ENCODE measurements at places on chromosomes 4 and X. TPM values are rescaled to one million over a fixed set of nuclear protein-coding genes. Genes with fewer than 3 reads are reported as not detected.

GRCh38 chr4:16443504-16444088, 217.3 kb upstream of the TAPT1 start:
- peak; percentile 4 for DNase-seq

- DNase-seq, result no peak
Measured at GRCh38 chrX:133575501-133576136, 160.3 kb upstream of the GPC4 start.

GRCh38 chrX:118623062-118623461, 104.3 kb upstream of the IL13RA1 start:
- DNase-seq, result no peak

DNA sequence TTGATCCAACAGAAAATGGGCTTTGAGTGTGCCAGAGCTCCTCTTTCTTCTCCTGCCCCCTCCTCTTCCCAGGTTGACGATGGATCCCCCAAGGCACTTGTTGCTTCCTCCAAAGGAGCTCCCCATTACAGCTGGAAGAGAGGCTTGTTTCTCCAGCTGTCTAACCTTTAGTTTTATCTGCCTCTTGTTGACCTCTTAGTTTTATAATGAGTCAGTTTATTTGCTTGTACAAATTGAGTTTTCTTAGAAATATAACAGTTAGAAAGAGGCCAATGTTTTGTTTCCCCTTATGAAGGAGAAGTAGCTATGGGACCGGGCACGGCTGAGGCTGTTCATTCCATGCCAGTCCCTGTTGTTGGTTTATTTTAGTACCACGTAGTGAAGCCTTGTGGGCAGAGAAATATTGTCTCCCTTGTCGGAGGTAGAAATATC, 158.2 kb downstream of the SPRY1 start:
- DNase-seq, result peak; percentile 22

- peak; percentile 0 for DNase-seq
Measured at GRCh38 chrX:105869701-105870100, 47.4 kb downstream of the NRK start.

DNA sequence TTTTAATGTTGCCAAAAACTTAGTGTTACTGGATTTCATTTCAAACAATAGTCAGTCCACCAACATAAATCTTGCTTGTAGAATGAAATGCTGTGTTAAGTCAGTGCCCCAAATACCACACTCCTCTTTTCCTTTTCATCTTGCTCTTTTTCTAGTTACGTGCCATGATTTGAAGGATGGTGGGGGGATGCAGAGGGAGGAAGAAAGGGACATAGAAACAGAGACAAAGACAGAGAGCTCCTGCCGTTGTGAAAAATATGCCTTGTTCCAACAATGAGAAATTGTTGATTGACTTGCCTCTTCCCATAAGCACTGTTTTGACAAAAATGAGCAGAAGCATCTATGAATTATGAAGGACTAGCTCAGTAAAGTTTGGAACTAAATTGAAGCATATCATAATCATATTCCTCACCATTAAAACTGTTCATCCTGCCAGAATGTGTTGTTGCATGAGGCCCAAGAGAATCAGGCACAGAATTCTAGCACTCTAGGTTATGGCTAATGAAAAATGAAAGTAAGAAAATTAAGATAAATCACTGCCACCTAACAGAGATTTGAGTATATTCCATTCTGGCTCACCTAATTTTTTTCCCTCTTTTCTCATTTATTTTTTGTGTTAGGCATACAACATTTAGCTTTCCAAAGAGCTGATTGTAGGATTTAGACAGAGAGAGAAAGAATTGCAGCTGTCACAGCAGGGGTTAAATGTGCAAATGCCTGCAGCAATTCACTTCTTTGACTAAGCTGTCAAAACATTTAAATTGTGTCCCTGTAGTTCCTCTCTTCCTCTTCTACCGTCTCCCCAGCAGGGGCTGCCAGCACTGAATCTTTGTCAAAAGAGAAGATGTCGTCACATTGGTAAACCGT, 111.6 kb upstream of the PTPN13 start:
- DNase-seq, result no peak

- DNase-seq, result no peak
Measured at GRCh38 chrX:115564243-115564642, 3.3 kb downstream of the PLS3 start.

GRCh38 chr4:141771889-141772830, 135.8 kb downstream of the IL15 start:
- no peak for DNase-seq

GRCh38 chr4:87570290-87570805, 38.0 kb upstream of the DSPP start:
- DNase-seq, result no peak

GRCh38 chr4:183429489-183429888, 14.9 kb upstream of the CDKN2AIP start:
- DNase-seq, result no peak

- no peak for DNase-seq
Measured at GRCh38 chr4:53804719-53805118, 213.4 kb upstream of the LNX1 start.

DNA sequence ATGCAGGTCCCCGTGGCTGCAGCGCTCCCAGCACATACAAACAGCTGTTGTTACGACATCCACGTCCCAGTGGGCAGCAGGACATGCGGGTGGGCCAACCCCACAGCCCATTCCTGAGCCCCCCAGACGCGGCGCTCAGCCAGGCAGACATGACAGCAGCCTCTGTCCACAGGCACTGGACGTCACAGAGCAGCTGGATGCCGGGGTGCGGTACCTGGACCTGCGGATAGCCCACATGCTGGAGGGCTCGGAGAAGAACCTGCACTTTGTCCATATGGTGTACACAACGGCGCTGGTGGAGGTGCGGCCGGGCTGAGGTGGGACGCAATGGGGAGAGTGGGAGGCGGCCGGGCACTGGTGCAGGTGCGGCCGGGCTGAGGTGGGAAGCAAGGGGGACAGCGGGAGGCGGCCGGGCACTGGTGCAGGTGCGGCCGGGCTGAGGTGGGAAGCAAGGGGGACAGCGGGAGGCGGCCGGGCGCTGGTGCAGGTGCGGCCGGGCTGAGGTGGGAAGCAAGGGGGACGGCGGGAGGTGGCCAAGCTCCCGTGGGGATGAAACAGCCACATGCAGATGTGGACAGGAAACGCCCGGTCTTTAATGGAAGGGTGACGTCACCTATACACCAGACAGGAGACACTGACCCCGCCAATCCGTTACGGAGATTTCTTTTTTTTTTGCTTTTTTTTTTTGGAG, 9.4 kb downstream of the PLCXD1 start:
- no peak for DNase-seq

- no peak for DNase-seq
Measured at GRCh38 chrX:21905953-21906352, 34.6 kb upstream of the SMS start.

DNA sequence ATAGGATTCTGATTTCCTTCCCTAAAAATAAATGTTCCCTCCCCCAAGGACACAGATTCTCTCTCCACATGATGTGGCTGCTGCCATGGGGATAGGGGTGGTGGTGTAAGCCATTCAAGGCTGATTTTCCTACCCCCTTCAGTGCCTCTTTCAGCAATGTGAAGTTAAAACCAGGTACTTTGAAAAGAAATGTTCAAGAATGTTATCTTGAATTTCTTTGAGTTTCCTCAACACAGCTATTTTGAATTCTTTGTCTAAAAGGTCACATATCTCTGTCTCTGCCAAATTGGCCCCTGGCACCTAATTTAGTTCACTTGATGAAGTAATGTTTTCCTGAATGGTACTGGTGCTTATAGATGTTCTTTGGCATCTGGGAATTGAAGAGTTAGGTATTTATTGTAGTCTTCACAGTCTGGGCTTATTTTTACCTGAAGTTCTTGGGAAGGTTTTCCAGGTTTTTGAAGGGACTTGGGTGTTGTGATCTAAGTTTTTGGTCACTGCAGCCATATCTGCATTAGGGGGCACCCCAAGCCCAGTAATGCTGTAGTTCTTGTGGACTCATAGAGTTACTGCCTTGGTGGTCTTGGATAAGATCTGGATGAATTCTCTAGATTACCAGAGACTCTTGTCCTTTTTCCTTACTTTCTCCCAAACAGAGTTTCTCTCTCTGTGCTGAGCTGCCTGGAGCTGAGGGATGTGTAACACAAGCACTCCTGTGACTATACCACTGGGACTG, 7.6 kb upstream of the DIPK2B start:
- DNase-seq, result no peak

DNA sequence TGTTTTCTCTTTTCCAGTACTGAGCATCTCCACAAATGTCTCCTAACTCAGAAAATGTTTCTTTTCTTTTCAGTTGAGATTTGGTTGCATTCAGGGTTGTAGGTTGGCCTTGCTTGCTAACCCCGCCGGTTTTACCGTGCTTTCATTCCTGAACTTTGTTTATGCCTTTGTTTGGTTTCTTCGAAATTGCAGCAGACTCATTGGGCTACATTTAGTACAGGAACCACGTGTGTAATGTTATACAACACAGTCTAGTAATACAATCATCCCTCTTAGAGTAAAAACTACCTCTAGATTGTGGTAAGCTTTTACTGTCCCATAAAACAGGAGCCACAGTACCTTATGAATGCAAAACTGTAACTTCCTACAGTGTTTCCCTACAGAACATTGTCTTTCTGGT, 57.9 kb downstream of the CCKAR start:
- no peak for DNase-seq

ENPEP gene
- total RNA-seq, result 26.7 TPM

GRCh38 chr4:52592287-52592686, 66.8 kb downstream of the USP46 start:
- DNase-seq, result no peak

LYAR gene
- total RNA-seq, result 10.1 TPM

DNA sequence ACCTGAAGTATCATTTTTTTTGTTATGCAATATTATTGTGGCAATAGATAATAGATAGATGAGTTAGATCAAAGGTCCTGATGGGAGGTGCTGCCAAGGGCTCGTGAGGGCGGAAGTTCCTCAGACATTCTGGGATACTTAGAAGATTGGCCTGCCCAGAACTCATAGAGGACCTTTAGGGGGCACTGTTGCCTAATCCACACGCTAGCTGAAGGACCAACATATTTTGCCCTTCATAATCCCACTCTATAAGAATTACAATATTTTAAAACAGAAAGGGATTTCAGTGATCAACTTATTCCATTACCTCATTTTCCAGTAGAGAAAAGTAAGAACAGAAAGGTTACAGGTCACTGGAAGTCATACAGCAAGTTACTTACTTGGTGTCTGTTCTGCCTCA, 22.9 kb upstream of the COX7B2 start:
- no peak for DNase-seq

GRCh38 chr4:108270466-108271450, 102.0 kb upstream of the LEF1 start:
- DNase-seq, result peak; percentile 22

TBC1D8B gene
- total RNA-seq, result 16.9 TPM

GLRA3 gene
- total RNA-seq, result not detected

DNA sequence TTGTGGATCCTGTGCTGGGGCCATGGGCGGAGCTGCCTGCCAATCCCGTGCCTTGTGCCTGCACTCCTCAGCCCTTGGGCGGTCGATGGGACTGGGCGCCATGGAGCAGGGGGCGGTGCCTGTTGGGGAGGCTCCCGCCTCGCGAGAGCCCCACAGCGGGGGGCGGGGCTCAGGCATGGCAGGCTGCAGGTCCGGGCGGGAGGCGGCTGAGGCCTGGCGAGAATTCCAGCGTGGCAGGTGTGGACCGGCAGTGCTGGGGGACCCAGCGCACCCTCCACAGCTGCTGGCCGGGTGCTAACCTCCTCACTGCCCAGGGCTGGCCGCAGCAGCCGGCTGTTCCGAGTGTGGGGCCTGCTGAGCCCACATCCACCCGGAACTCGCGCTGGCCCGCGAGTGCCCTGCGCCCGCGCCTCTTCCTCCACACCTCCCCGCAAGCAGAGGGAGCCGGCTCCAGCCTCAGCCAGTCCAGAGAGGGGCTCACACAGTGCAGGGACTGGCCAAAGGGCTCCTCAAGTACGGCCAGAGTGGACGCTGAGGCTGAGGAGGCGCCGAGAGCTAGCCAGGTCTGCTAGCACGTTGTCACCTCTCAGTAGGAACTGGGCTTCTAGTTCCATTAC, 85.9 kb downstream of the GBA3 start:
- no peak for DNase-seq

- no peak for DNase-seq
Measured at GRCh38 chrX:12955882-12956703, 18.8 kb upstream of the TMSB4X start.

GRCh38 chr4:176436293-176436973, 116.7 kb downstream of the SPCS3 start:
- DNase-seq, result no peak

- DNase-seq, result no peak
Measured at GRCh38 chr4:140213749-140214148, 59.8 kb upstream of the MAML3 start.

DNA sequence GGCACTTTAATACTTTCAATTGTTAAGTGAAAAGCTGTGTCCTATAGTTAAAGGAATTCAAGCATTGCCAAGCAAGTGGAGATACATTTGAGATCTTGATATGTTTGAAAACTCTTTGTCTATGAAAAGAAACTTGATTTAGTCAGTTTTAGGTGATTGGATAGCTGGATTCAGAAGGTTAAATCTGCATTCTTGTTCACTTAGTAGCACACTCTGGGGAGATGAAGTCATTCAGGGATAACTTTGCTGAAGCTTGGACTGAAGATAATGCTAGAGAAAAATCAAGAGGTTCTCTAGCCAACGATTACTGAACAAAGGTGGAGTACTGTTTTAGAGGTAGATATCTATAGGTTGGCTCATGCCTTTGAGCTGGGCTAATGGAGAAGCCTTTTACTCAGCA, 90.6 kb downstream of the DCAF8L2 start:
- no peak for DNase-seq

- no peak for DNase-seq
Measured at GRCh38 chr4:3792813-3793212, 26.6 kb downstream of the ADRA2C start.

GRCh38 chr4:184453365-184454160, 20.8 kb downstream of the IRF2 start:
- DNase-seq, result peak; percentile 72

GRCh38 chr4:101040776-101041175, 306.6 kb downstream of the PPP3CA start:
- DNase-seq, result no peak

DNA sequence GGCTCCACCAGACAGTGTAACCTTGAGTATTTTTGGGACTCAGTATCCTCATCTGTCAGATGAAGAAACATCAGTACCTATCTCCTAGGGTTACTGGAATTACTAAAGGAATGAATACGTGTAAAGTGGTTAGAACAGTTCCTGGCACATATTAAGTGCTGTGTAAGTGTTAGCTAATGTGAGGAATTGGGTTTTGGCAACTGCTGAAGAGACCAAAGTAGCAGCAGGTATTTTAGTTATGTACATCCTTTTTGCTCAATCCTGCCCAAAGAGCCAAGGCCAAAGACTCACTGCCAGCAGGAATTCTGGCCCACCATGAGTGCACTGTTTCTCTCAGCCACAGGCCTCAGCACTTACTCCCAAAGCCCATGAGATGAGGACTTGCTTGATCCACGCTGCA, 16.7 kb upstream of the MCF2 start:
- no peak for DNase-seq
